ENCODE measurements at places on chromosomes 11 and 22.

GRCh38 chr11:134950692-134951304, 538.8 kb upstream of the B3GAT1 start:
- DNase-seq = no peak

DNA sequence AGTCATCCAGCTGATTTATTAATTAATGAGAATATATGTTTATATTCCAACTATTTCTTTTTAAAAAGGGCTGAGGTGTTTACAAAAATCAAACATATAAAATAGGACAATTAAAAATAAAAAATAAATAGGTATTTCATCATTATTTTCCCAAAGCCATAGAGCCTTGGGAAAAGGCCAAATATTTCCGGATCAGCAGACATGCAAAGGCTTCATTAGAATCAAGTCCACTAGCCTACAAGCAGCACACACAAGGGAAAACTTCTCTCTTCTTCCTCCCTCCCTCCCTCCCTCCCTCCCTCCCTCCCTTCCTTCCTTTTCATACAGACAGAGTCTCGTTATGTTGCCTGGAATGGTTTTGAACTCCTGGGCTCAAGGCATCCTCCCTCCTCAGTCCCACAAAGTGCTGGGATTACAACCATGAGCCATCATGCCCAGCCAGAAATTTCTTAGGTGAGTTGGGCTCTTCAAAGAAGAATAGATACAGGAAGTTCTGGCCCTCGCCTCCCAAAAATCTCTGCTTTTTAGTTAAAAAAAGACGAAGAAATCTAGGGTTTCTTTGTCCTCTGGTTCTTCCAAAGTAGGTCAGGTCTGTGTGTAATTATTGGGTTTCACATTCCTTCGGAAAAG, 121.2 kb downstream of the SIK3 start:
- no peak for DNase-seq

- DNase-seq = no peak
Observed at GRCh38 chr11:5339771-5340322, 3.5 kb downstream of the OR51B5 start.

DNA sequence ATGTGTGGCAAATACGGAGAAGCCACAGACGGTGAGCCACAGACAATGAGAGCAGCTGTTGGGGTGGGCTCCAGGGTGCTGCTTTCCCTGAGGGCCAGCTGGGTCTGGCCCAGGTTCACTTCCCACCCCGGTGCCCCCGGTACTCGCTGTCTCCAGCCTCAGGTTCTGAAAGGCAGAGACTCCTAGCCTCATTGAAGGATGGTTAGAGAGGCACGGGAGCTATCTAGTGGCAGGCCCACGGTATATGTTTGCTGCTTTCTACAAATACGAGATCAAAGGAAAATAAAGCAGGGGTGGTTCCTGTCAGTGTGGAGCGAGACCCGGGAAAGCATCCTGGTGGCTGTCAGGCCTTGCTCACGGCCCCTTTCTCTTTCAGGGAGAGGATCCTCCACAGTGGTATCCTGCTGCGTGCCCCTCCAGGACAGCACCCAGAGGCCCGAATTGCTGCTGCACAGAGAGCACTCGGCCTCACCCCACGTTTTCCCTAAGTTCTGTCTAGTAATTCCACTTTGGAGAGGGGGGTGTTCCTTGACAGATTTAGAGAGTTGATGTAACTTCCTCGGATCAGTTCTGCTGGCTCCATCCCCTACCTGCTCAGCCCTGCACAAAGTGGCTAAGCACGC, 3.0 kb downstream of the TMEM80 start:
- DNase-seq = peak; percentile 24

DNA sequence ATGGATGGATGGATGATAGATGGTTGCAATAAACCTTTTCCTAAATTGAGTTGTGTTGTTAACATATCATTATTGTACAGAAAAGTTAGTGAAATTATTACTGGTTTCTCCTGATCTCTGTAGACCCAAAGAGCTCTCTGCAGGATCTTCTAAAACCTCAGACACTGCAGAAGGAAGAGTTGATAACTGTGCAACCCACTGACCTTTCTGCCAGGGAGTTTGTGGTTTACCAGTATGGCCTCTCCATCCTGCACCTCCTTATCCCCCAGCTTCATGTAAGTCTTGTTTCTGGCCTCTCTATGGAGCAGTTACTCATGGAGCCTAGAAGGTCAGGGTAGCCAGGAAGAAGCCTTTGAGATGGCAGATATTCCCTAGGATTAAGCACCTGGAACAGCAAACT, 45.6 kb downstream of the BTG4 start:
- no peak for DNase-seq

- no peak for DNase-seq
Observed at GRCh38 chr11:112589155-112589554, 328.5 kb upstream of the PLET1 start.

Data from H7 (cell line).